ENCODE measurements at places on chromosomes 5 and 9.
A peak's percentile ranks its signal among the peaks of the same experiment; 100 is the strongest.

DNA sequence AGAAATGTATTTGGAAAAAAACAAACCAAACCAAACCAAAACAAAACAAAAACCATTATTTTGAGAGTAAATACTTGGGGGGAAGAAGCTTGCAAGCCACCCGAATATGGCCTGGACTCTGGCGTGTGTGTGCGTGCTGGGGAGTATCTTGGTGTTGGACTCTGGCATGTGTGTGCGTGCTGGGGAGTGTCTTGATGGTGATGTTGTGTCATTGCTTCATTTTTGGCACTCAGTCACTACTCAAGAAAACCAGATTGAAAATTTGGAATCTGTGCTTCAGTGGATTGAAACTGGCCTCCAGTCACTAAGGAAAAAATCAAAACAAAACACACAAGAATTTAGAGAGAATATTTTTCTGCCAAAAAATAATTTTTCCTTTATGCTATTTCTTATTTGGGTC is 76.1 kb downstream of the ARRDC3 start:
- DNase-seq: peak; percentile 52

GRCh38 chr9:75432888-75433287 is 344.6 kb downstream of the OSTF1 start:
- no peak for DNase-seq

- no peak for DNase-seq
These were observed 47.8 kb downstream of the NR6A1 start for GRCh38 chr9:124723352-124723751.

GRCh38 chr5:175230299-175230698 is 213.7 kb downstream of the DRD1 start:
- DNase-seq: no peak

- peak; percentile 70 for DNase-seq
These were observed 207.5 kb downstream of the NXNL2 start for GRCh38 chr9:88742483-88742882.

- DNase-seq: peak; percentile 86
These were observed 25.6 kb downstream of the ABL1 start for GRCh38 chr9:130860458-130861316.

DNA sequence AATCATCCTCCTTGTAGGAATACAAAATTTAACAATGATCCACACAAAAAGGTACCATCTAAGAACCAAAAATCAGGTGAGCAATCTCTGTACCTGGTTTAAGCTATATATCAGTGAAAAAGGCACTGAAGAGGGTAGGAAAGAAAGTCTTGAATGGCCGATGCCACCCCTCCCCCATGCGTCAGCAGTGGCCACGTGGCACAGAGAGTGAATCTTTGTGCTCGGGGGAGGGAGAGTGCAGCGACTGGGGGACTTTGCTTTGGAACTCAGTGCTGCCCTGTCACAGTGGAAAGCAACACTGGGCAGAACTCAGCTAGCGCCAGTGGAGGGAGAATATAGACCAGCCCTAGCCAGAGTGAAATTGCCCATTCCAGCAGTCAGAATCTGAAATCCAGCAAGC is 28.3 kb upstream of the PDE4D start:
- no peak for DNase-seq

DNA sequence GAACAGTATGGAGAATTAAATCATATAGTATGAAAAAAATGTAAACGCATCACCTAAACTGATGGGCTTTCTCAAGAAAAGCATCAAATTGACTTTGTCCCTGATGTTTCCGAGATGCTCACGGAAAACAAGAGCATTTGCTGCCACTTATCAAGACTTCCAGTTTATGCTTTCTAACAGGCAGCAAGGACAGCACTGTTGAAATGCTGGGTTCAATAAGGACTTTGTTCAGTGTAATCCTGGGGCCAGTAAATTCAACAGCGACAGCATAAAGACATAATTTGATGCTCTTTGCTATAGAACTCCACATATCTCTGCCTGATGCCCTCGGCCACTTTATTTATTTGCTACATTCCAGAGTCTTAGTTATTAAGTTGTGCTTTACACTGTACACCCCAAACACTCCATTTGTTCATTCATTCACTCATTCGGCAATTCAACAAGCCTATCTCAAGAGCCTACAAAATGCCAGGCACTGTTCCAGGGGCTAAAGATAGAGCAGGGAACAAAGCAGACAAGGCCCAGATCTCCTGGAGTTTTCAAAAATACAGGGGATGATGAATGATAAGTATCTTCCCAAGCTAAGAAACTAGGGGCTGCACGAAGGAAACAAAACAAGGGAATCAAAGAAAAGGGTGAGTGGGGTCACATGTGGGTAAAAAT is 294.6 kb downstream of the ZNF608 start:
- no peak for DNase-seq

DNA sequence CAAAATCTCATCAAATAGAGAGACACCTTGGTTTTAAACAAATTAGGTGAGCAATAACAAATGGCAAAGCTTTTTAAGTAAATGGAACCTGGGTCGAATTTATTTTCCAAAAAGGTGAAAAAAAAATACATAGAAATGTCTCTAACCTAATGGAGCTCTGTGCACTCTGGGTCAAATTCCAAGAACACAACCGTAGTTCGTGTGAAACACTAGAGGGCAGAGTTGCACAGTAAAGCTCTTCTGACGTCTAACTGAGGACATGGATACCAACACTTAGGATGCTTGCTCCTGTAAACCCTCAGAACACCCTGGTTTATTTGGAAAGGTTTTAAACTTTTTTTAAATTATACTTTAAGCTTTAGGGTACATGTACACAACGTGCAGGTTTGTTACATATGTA is 18.9 kb downstream of the MARCHF11 start:
- no peak for DNase-seq

DNA sequence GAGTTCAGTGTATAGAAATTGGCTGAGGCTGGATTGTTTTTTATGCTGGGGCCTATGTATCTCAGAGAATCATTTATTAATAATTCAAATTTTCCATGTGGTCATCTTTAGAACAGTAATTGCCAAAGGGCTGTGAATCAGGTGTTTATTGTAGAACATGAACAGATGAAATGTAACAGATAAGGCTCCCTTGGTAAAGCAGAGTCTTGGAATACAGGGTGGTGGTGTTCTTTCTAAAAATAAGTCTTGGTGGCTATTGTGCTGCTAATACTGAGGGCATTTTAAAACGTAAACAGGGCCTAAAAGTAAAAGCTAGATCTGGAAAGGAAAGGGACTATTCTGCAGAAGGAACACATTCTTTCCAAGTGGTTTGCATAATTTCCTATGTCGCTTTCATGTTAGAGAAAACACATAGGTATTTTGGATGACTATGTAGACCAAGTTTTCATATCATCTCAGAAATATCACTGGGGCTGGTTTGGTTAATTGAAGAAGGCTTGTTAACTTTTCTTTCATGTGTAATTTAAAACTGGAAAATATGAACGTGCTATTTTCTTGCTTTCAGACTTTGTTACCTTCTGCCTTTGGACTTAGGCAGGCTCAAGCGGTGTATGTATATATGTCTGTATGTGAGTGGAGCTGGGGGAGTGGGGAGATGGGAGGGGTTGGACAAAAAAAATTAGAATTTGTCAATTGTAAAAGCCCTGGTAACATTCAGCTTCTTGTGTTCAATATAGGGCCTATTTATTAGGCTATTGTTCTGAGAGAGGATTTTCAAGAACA is 119.9 kb upstream of the ANKRD55 start:
- DNase-seq: no peak

DNA sequence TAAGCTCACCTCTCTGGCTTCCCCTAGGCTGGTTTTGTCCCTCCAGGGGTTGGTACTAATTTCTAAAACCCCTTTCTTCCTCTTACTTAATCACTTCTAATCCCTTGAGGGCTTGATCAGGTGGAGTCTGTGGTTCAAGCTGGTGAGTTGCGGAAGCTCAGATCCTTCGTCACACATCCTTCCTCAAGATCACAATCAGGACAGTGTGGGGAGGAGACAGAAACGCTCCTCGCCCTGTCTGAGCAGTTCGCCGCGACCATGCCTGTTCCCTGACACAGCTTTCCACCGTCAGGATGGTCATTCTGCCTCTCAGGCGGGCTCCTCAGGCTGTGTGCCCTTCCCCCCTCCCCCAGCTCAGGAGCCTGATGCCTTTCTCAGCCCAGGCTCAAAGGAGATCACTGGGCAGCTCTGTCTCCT is 24.3 kb downstream of the CPLX2 start:
- DNase-seq: no peak

DNA sequence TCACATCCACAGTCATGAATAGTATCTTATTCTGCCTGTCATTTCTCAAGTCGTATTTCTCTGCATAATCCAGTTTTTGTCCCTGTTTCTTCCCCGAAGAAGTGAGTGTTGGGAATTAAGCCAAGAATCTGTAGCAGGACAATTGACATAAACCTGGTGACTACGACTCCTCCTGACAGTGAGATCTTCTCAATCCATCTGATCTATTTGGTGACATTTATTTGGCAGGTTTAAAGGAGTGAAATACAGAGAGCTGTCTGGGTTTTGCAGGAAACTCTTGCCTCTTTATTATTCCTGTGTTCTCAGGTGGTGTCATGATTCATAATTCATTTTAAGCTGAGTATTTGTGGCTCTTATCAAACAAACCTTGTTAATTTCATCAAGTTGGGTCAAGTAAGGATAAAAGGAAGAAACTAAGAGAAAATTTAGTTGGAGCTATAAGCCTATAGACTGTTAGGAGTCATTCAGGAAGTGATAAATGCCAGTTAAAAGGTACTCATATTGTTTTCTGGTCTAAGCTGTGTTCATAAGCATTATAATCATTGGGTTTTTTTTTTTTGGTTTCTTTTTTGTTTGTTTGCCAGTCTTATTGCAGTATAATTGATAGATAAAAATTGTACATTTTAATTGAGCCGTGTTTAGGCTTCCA is 95.9 kb upstream of the PCSK1 start:
- no peak for DNase-seq

DNA sequence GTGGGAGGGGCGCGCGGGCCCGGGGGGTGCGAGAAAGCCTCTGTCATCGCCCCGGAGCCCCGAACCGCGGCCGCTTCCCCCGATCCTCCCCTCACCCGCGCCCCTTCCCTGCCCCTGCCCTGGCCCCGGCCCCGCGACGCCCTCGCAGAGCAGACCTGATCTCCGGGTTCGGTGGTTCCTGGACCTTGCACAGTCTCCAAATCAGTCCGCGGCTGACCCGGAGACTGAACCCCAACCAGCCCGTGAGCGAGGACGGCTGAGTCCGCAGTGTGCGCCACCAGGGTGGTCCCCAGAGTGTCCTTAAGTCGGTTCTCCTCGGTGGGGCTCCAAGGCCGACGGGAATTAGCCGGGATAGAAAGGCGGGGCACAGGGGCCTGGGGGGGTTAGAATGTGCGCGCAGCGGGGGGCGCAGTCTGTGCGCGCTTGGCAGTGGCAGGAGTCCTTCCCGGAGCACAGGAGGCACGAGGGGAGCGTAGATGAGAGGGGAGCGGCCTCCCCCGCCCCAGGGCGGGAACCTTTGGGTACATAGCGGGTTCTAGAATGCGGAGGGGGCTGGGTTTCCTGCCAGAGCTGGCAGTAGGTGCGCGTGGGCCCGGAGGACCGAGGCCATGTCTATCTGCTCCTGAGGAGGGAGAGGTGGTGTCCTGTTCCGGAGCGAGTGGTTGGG is 779 bp downstream of the PKN3 start:
- DNase-seq: peak; percentile 60

DNA sequence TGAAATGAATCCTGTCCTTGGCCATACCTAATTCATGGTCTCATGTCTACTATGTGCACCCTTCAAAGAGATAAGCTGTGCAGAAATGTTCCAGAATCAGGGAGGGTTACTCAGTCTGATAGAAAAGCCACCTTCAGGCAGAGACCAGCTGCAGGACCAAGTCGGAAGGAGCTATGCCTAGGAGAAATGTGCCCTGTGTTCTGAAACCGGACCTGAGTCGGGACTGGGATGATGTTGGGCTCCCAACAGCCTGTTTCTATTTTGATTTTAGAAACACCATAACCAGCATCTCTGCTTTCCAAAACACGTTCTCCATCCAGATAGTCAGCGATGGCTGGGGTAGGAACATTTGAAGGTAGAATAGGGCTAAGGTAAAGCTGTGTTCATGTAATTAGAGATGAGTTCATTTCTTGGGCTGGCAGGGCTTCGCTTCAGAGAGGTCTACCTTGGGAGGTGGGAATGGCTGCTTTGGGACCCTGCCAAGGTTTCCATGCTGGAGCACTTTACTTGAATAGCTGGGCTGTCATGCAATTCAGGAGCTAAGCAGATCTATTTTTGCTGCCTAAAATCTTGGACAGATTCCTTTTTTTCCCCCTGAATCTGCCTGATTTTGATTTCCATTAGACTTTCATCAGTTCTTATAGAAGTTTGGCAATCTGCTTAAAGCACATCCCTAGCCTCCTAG is 2.8 kb downstream of the ADCY2 start:
- no peak for DNase-seq

DNA sequence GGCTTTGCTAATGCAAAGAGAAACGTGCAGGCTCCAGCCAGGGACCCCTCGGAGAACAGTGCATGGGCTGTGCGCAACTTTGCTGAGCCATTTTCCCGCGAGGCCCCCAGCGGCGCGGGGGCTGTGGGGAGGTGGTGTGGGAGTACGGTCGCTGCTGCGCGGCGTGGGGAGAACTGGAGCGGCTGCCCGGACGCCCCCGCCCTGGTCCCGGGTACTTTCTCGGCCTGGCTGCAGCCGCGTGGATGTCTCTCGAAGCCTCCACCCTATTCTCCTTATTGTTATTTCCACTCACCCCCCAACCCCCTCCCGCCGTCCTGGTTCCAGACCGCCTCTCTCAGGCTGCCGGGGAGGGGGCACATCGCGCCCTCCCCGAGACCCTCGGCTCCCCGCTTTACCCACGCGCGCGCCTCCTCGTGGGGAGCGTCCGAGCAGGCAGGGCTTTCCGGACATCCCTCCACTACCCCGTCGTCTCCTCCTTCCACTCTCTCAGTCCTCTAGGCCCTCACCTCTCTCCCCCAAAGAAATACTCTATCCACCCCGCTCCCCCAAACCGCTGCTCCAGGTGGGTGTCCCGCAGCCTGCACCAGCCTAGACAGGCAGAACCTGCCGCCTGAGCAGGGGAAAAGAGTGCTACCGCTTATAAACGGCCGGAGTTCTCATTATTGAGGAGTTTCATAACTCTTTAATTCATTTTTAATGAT is 68.6 kb upstream of the TBCA start:
- DNase-seq: peak; percentile 40

DNA sequence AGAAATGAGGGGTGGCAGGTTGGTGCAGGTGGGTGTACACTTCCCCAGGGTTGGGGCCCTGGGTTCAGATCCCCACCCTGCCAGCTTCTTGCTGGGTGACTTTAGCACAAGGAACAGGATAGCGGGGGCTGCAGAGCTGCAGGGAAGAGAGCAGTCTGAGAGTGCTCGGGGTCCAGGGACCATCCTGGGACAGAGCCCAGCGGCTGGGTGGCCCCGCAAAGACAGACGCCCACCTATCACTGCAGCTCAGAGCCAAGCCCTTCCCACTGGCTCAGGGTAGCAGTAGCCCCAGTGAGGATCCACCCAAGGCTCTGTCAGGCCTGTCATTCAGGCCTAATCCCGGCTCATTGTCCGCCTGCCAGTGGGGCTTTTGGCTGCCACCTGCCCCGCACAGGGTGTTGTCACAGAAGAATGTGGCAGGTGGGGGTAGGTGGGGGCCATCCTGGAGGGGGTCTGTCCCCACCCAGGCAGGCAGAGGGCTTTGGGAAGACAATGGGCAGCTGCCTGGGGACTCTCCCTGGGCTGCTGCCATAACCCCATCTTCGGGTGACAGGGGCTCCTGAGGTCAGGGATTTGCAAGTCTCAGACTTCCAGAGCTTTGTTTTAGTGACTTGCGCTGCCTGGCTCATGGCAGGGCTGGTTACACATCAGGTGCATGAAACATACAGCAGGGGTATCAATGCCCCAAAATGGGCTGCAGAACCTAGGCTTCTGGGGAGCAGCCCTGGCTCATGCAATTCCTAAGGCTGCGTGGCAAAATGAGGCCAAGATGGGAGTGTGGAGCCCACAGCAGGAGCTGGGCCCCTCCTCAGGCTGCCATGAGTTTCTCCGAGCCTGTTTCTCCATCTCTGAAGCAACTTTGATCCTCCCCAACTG is 52.1 kb downstream of the BARX1 start:
- peak; percentile 19 for DNase-seq
